ENCODE measurements at places on chromosomes 11 and 22. TPM values are rescaled to one million over a fixed set of nuclear protein-coding genes. Genes with fewer than 3 reads are reported as not detected.
A peak's percentile ranks its signal among the peaks of the same experiment; 100 is the strongest.

IGSF9B gene
- total RNA-seq, result 41.7 TPM

TMPRSS5 gene
- 0.38 TPM for total RNA-seq

FGF4 gene
- total RNA-seq, result not detected

MOGAT2 gene
- 0.22 TPM for total RNA-seq

KRTAP5-7 gene
- total RNA-seq, result not detected

PAK1 gene
- total RNA-seq, result 10.1 TPM

MMP12 gene
- total RNA-seq, result not detected

GRCh38 chr11:45605051-45605450 lies 60.4 kb downstream of the CHST1 start:
- no peak for DNase-seq

DNA sequence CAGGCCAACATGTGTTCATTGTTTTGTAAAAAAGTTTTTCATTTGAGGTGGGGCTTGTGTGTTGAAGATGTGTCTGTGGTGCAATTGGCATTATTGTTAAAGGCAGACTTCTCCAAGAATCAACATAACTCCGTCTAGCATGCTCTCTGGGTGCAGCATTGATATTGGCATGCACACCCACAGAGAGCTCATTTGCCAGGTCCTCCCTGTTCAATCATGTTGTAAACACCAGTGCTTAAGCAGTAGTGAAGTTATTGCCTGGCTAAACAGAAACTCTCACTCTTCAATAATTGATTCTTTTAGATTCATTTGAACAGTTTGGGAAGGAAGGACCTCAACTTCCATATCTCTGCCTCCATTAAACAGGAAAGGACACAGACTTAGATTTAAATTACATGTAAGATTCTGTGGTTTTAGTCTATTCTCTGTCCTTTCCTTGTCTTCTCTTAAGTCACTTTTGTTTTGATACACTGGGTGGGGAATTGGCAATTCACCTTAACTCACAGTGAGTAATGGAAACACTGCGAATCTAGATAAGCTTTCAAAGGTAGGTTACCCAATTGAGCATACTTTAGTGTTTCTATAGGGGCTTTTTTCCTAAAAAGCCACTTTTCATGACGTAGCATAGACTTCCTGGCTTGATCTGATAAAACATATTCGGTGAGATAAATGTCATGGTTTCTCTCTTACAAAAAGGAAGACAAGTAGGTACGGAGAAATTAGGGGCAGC lies 30.8 kb upstream of the EXPH5 start:
- DNase-seq, result no peak

GRCh38 chr11:73521621-73522020 lies 76.3 kb downstream of the FAM168A start:
- DNase-seq, result no peak

DNA sequence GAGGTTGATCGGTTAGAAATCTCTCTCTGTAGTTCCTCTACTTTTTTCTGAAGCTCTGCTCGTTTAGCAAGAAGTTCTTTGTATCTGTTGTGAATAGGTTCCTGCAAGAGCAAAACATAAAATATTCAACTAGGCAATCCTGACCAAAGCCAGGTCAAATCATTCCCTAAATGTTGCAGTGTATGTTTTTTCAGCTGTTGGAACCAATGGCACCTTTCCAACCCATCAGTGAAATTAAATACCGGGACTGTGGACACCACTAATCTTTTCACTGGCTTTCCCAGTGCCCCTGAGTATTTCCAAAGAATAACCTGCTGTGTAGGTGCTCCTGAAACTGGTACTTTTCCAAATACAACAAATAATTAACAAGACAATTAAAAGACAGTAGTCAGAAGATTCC lies 45.1 kb downstream of the CEP57 start:
- DNase-seq, result no peak

DNA sequence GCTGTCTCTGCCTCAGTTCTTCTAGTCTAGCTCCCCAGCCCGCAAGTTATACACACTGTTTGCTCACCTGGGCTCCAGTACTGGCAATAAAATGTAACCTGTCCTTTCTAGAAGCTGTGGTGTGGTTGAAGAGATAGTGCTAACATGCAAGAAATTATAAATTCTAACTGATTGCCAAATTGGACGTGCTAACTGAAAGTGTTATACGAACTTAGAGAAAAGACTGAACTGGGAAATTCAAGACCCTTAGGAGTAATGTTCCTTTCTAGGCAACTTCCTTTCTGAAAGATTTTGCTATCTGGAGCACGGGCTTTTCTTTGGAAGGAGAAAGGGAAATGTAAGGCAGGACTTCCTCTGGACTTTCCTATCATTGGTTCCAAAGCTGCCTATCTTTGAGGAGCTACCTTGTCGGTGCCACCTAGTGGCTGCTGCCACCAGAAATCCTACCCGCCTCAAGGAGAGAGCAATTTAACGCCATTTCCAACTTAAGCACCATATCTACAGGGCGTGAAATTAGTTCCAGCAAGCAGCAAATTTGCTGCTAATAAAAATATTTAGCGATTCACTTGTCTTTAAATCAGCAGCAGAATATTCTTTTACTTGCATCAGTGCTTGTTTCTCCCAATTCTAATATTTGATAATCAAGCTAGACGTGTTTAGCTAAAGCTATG lies 12.7 kb upstream of the TMEM218 start:
- no peak for DNase-seq

DNA sequence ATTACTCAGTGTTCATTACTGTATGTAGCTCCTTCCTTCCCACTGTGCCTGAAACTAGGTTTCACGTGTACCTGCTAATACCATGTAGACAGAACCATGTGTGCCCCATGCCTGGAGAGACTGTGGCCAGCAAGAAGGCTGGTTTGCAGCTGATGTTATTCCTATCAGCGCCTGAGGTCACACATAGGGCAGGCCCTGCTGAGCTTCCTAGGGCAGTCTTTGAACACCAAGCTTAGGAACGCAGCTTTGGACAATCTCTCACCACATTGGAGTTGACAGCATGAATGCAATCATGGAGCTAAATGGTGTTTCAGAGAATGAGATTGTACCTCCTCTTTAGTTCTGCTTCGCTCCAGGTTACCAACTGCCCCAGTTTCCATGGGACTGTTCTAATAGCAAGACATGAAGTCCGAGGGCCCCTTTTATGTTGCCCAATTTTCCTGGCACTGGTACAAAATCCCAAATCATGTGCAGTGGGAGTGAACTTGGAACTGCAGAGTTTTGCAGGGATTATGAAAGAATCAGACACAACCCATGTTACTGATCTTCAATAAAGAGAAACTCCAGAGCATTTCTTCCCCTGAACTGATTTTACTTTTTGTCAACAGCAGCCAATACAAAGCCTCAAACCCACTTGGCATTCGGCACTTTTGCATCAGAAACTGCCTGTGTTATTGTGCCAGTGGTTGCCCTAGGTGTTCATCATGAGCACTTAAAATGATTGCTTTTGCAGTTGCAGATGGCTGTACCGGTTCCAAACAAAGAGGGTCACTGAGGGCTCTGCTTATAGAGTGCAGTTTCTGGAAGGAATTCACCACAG lies 154.2 kb upstream of the TTC12 start:
- no peak for DNase-seq

DNA sequence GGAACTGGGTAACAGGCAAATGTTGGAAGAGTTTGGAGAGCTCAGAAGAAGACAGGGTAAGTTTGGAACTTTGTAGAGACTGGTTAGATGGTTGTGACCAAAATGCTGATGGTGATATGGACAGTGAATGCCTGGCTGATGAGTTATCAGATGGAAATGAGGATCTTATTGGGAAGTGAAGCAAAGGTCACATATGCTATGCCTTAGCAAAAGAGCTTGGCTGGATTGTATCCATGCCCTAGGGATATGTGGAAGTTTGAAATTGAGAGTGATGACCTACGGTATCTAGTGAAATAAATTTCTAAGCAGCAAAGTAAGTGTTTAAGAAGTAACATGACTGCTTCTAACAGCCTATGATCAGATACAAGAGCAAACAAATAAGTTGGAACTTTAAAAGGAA lies 17.8 kb downstream of the BBOX1 start:
- DNase-seq, result no peak

DNA sequence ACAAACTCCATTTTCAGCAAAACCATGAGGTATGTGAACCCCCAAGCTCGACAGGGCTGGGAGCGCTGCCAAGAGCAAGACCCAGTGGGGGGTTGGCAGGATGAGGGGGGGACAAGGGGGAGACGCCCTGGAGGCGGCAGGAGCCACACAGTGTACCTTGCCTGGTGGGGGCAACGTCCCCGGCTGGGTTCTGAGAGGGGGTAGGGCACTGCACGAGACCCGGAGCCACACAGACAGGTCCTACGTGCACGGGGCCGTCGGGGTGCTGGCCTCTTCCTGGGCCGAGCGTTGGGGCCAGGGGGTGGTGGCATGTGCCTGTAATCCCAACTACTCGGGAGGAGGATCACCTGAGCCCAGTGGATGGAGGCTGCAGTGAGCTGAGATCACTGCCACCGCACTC lies 28.8 kb downstream of the TBX1 start:
- no peak for DNase-seq

- DNase-seq, result no peak
Observed at GRCh38 chr22:43892183-43892894, 526 bp upstream of the PNPLA5 start.

DNA sequence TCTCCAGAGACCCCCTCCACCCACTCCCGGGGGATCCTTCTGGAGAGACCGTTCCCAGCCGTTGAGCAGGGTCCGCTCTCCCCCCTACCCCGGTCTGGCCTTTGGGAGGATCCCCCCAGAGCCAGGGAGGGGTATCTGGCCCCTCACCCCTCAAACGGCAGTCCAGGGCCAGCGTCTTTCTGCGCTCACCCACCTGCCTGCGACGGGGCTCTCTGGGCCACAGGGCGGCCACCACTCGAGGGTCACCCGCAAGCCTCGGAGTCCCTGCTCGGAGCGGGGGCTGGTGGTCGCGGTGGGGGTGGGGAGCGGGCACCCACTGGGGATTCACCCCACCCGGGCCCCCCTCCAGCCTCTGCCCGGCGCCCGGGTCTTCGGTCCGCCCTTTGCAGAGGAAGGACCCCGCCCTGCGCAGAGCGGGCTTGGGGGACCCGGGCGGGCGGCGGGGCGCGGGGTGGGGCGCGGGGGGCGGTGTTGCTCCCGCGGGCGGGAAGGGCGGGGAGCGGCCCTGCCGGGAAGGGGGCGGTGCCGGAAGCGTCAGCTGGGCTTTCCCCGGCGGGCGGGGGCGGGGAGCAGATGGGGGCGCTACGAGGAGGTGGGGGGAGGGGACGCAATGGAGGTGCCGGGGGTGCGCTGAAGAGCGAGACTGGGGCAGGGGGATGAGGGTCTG lies 16.6 kb downstream of the CRELD2 start:
- peak; percentile 95 for DNase-seq

- no peak for DNase-seq
Observed at GRCh38 chr11:70097783-70098563, 19.9 kb downstream of the ANO1 start.

GRCh38 chr11:22707119-22707899 lies 40.9 kb downstream of the GAS2 start:
- no peak for DNase-seq

DNA sequence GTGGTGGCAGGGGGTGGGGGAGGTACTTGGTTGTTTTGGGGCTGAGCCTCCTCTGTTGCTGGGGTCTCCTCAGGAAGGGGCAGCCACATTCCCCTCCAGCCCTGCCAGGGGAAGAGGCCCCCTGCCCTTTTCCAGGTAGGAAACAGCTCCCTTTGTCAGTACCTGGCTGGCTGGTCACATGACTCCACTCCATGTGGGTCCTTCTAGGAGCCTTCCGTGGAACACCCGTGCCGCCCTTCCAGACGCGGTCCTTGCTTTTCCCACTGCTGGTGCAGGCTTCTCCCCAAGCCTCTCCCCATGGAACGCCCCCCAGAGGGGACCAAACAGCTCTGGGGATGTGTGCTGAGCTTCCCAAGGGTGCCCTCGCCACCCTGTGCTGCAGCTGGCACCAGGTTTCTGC lies 19.9 kb downstream of the IFT27 start:
- DNase-seq, result no peak

DNA sequence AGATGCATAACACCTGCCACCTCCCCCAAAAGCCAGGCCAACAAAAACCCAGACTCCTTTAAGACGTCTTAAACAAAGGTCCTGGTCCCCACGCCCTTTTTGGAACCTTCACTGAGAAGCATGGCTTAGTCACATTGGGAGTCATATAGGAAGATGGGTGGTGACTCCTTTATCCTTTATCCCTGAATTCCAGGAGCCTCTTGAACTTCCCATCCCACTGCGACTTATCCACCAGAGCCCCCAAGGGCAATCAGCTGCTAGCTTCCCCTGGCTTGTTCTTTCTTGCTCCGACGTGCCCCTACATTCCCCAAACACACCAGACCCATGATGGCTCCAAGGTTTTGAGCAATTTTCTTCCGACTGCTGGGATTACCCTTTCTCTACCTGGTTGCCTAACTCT lies 567.0 kb upstream of the CADM1 start:
- no peak for DNase-seq

- no peak for DNase-seq
Observed at GRCh38 chr22:27107386-27107785, 450.0 kb downstream of the MIAT start.

- no peak for DNase-seq
Observed at GRCh38 chr11:10438458-10438857, 16.6 kb upstream of the AMPD3 start.

GRCh38 chr11:79168530-79169110 lies 272.2 kb downstream of the TENM4 start:
- DNase-seq, result no peak

GRCh38 chr11:63866211-63866610 lies 27.3 kb downstream of the MARK2 start:
- DNase-seq, result no peak

DNA sequence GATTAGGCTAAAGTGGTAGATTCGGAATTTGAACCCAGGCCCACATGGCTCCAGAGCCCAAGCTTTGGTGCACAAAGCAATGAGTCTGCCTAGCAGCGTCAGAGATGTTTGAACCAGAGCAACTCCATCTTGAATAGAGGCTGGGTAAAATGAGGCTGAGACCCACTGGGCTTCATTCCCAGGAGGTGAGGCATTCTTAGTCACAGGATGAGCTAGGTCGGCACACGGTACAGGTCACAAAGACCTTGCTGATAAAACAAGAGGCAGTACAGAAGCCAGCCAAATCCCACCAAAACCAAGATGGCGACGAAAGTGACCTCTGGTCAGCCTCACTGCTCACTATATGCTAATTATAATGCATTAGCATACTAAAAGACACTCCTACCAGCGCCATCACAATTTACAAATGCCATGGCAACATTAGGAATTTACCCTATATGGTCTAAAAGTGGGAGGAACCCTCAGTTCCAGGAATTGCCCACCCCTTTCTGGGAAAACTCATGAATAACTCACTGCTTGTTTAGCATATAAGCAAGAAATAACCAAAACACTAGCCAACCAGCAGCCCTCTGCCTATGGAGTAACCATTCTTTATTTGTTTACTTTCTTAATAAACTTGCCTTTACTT lies 40.3 kb upstream of the DAGLA start:
- no peak for DNase-seq
